ENCODE measurements at places on chromosomes 13 and 19.

GRCh38 chr19:55433292-55433691 lies 9.8 kb downstream of the SHISA7 start:
- H3K27me3 ChIP-seq = peaks cover 30% of the 10 kb centered on the region
- H3K27ac ChIP-seq = no peak overlapping the region
- no peak for DNase-seq
- no peaks in the 10 kb centered on the region for H3K36me3 ChIP-seq

- no peak for DNase-seq
- H3K36me3 ChIP-seq = no peaks in the 10 kb centered on the region
- H3K4me3 ChIP-seq = peak overlapping the region; percentile 39
- no peaks in the 10 kb centered on the region for H3K4me1 ChIP-seq
Observed at GRCh38 chr13:21075011-21075378, 13.6 kb upstream of the LATS2 start.

GRCh38 chr13:35979361-35979951 lies 151.7 kb downstream of the DCLK1 start:
- H3K27ac ChIP-seq = no peak overlapping the region
- H3K4me1 ChIP-seq = no peaks in the 10 kb centered on the region
- H3K36me3 ChIP-seq = no peaks in the 10 kb centered on the region
- no peak overlapping the region for H3K4me3 ChIP-seq
- DNase-seq = no peak
- H3K27me3 ChIP-seq = no peaks in the 10 kb centered on the region

GRCh38 chr19:4624301-4624700 lies 15.0 kb upstream of the TNFAIP8L1 start:
- H3K4me3 ChIP-seq = no peak overlapping the region
- DNase-seq = no peak
- no peaks in the 10 kb centered on the region for H3K36me3 ChIP-seq
- no peak overlapping the region for H3K27ac ChIP-seq
- no peaks in the 10 kb centered on the region for H3K4me1 ChIP-seq

GRCh38 chr19:43560687-43561086 lies 14.6 kb downstream of the XRCC1 start:
- H3K27ac ChIP-seq = no peak overlapping the region
- H3K36me3 ChIP-seq = no peaks in the 10 kb centered on the region
- no peaks in the 10 kb centered on the region for H3K4me1 ChIP-seq
- no peaks in the 10 kb centered on the region for H3K27me3 ChIP-seq

DNA sequence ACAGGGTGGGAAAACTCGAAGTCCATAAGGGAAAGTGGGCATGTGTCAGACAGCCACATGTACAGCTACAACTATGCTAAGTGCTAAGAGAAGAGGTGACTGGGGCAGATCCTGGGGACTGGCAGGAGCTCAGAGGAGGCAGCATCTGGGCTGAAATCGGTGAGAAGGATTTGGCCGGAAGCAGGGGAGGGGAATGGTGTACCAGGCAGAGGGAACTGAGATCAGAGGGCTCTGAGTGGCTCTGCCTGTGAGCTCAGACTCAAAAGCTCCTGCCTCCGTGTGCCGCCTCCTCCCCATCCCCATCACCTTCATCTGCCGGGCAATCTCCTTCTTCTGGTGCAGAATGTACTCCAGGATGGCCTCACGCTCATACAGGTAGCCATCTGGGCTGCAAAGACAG lies 21.8 kb downstream of the NOSIP start:
- no peak for DNase-seq
- peaks cover 8% of the 10 kb centered on the region for H3K36me3 ChIP-seq
- no peak overlapping the region for H3K4me3 ChIP-seq
- no peak overlapping the region for H3K27ac ChIP-seq

GRCh38 chr13:33757713-33758112 lies 60.2 kb upstream of the RFC3 start:
- no peaks in the 10 kb centered on the region for H3K27me3 ChIP-seq
- no peak overlapping the region for H3K27ac ChIP-seq
- no peaks in the 10 kb centered on the region for H3K36me3 ChIP-seq
- H3K4me1 ChIP-seq = no peaks in the 10 kb centered on the region
- DNase-seq = no peak

DNA sequence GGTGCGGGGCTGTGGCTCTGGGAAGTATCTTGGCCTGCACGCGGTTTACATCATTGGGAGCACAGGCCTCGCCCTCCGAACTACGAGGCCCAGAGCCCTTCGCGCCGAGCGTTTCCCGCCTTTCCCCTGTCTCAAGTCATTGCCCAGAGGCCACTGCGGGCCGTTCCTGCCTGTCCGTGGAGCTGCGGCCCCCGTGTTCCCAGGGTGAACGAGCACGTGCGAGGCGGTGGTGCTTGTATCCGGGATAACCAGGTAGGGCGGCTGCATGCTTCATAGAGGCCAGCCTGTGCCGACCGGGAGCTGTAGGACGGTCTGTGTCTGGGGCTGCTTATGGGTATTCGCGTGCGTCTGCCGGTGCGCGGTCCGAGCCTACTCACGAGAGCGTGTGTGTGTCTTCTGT lies 32.5 kb downstream of the ZNF527 start:
- DNase-seq = no peak
- no peaks in the 10 kb centered on the region for H3K36me3 ChIP-seq
- H3K27me3 ChIP-seq = no peaks in the 10 kb centered on the region
- no peaks in the 10 kb centered on the region for H3K4me1 ChIP-seq
- H3K4me3 ChIP-seq = no peak overlapping the region

DNA sequence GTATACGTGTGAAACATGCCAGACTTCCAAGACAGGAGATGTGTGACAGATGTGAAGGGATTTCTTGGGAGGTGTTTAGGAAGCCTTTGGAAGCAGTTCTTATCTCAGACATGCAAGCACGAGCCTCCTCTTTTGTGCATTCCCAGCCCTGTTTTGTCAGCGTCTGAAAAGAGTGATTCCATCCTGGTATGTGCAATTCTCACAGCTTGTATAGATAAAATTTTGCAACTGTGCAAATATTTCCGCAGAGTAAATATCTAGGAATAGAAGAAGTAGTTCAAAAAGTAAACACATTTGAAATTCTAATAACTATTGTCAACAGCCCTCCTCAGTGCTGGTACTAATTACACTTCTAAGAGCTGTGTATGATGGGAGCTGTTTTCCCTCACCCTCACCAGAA lies 72.3 kb upstream of the C1QTNF9B start:
- DNase-seq = peak; percentile 25
- no peaks in the 10 kb centered on the region for H3K36me3 ChIP-seq
- H3K27ac ChIP-seq = no peak overlapping the region
- no peaks in the 10 kb centered on the region for H3K27me3 ChIP-seq
- H3K4me1 ChIP-seq = peaks cover 3% of the 10 kb centered on the region

DNA sequence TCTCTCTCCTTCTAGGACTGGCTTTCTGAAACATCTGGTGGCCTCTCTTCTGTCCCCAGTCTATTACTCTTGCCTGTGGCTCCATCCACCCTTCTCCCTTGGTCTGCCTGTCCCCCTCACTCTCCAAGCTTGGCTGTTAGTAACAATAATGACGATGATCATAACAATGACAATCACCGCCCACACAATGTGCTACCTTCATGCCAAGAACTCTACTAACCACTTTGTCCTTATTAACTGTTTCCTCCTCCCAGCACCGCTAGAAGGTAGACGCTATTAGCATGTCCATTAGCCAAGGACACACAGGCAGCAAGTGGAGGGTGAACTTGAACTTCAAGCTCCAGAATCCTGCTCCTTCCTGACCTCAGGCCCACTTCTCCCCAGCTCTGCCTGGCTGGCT lies 2.7 kb downstream of the GYS1 start:
- no peaks in the 10 kb centered on the region for H3K27me3 ChIP-seq
- DNase-seq = no peak
- H3K4me1 ChIP-seq = peaks cover 19% of the 10 kb centered on the region
- no peaks in the 10 kb centered on the region for H3K36me3 ChIP-seq

DNA sequence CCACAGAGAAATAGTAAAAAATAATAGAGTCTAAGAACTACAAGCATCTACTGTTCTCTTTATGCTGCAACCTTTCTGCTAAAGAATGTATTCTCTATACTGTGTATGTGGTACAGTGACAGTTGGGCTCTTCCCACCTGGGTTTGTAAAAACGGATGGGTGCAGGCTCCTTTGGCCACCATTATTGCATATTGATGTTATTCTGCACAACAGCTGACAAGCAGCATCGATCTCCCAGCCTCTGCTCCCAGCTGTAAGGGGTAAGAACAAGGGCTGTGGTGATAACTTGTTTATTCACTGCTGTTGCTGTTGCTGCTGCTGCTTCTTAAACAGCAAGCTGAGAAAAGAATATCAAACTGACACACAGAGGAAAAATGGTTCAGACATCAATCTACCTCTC lies 56.1 kb downstream of the KCNRG start:
- H3K36me3 ChIP-seq = no peaks in the 10 kb centered on the region
- no peak overlapping the region for H3K27ac ChIP-seq
- no peaks in the 10 kb centered on the region for H3K27me3 ChIP-seq
- H3K4me3 ChIP-seq = no peak overlapping the region
- no peaks in the 10 kb centered on the region for H3K4me1 ChIP-seq
- no peak for DNase-seq

- no peak overlapping the region for H3K27ac ChIP-seq
- H3K36me3 ChIP-seq = no peaks in the 10 kb centered on the region
- no peak overlapping the region for H3K4me3 ChIP-seq
- H3K4me1 ChIP-seq = no peaks in the 10 kb centered on the region
- peaks cover 2% of the 10 kb centered on the region for H3K27me3 ChIP-seq
Observed at GRCh38 chr19:46629546-46630025, 4.7 kb upstream of the PTGIR start.

- DNase-seq = no peak
- no peak overlapping the region for H3K4me3 ChIP-seq
- H3K4me1 ChIP-seq = no peaks in the 10 kb centered on the region
Observed at GRCh38 chr19:6613711-6614110, 22.8 kb upstream of the CD70 start.

DNA sequence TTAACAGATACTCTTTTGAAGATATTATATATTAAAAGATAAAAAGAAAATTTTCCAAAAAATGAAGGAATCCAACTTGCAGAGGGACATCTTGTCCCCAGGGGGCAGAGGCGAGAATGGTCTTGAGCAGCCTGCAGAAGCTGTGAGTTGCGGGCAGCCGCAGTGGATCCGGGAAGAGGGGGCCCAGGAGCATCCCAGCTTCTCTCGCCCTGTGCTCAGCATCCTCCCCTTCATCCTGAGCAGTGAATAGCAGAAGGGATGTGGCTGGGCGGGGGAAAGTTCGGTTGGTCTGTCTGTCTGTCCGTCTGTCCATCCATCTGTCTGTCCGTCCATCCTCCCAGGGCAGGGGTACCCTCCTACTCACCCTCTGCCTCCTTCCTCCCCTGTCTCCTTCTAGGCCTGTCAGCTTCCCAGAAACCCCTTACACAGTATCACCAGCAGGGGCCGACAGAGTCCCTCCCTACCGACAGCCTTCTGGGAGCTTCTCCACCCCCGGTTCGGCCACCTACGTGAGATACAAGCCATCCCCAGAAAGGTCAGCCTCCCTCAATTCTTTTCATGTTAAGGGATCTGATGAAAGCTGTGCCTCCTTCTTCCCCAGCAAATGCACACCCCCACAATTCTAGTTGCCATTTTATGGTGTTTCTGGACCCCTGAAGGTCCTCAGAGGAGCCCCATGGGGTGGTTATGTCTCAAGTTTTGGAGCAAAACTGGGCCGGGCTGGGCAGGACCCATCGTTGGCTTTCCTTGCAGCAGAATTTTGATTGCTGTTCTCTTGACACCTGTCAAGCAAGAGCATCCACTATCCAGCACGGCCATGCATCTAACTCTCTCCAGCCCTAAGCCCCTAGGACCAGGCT lies 81.6 kb downstream of the DPF1 start:
- H3K4me3 ChIP-seq = no peak overlapping the region
- H3K4me1 ChIP-seq = no peaks in the 10 kb centered on the region
- no peaks in the 10 kb centered on the region for H3K36me3 ChIP-seq
- no peaks in the 10 kb centered on the region for H3K27me3 ChIP-seq
- no peak overlapping the region for H3K27ac ChIP-seq

DNA sequence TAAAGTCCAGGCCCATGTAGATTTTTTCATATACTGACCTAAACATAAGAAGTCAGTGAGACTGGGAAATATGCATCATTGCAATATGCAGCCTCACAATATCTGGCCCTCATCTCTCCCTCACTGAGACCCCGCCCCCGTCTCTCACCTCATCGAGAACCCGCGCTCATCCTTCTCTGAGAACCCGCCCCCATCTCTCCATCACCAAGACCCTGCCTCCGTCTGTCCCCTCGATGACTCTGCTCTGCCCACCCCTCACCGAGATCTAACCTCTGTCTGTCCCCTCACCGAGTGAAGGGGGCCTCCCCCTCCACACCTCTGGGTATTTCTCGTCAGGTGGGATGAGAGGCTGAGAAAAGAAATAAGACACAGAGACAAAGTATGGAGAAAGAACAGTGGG lies 20.5 kb upstream of the ZNF846 start:
- no peaks in the 10 kb centered on the region for H3K27me3 ChIP-seq
- no peaks in the 10 kb centered on the region for H3K4me1 ChIP-seq
- peak overlapping the region; percentile 98 for H3K27ac ChIP-seq
- H3K4me3 ChIP-seq = no peak overlapping the region
- DNase-seq = no peak
- H3K36me3 ChIP-seq = no peaks in the 10 kb centered on the region

GRCh38 chr13:20833900-20834679 lies 60.3 kb upstream of the EEF1AKMT1 start:
- no peak for DNase-seq
- no peaks in the 10 kb centered on the region for H3K27me3 ChIP-seq
- H3K4me3 ChIP-seq = no peak overlapping the region
- no peak overlapping the region for H3K27ac ChIP-seq
- no peaks in the 10 kb centered on the region for H3K36me3 ChIP-seq

DNA sequence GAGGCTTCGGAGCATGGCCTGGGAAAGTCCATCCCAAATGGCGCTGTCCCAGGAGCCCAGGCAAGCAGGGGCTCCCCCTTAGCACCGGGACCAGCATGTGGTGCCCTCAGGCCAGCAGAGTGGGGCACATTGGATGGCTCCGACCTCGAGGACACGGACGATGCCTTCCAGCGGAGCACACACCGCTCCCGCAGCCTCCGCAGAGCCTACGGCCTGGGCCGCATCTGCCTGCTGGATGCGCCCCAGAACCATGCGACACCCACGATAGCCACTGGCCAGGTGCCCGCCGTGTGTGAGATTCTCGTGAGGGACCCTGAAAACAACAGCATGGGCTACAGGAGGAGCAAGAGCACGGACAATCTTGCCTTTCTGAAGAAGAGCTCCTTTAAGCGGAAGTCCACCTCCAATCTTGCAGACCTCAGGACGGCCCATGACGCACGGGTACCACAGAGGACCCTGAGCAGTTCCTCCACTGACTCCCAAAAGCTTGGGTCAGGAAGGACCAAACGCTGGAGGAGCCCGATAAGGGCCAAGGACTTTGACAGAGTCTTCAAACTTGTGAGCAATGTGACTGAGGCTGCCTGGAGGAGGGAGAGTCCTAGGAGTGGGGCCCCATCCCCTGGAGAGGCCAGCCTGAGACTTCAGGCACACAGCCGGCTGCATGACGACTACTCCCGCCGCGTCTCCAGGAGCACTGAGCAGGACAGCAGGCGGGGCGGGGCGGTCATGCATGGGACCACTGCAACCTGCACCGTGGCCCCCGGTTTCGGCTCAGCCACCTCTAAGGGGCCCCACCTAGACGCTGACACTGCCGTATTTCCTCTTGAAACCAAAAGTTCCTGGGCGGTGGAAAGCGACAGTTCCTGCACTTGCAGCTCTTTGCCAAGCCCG lies 63.1 kb downstream of the SPATA13 start:
- H3K27me3 ChIP-seq = no peaks in the 10 kb centered on the region
- no peaks in the 10 kb centered on the region for H3K36me3 ChIP-seq
- H3K4me3 ChIP-seq = no peak overlapping the region
- no peak overlapping the region for H3K27ac ChIP-seq
- no peaks in the 10 kb centered on the region for H3K4me1 ChIP-seq
- DNase-seq = no peak

Data from prostate gland (tissue), 2 donors.